T47D (cell line): ENCODE measurements at places on chromosomes 13 and 19.

GRCh38 chr19:18596752-18597157 lies 8.2 kb downstream of the REX1BD start:
- peak; percentile 87 for DNase-seq

GRCh38 chr13:74550039-74550438 lies 415.8 kb upstream of the KLF12 start:
- no peak for DNase-seq

DNA sequence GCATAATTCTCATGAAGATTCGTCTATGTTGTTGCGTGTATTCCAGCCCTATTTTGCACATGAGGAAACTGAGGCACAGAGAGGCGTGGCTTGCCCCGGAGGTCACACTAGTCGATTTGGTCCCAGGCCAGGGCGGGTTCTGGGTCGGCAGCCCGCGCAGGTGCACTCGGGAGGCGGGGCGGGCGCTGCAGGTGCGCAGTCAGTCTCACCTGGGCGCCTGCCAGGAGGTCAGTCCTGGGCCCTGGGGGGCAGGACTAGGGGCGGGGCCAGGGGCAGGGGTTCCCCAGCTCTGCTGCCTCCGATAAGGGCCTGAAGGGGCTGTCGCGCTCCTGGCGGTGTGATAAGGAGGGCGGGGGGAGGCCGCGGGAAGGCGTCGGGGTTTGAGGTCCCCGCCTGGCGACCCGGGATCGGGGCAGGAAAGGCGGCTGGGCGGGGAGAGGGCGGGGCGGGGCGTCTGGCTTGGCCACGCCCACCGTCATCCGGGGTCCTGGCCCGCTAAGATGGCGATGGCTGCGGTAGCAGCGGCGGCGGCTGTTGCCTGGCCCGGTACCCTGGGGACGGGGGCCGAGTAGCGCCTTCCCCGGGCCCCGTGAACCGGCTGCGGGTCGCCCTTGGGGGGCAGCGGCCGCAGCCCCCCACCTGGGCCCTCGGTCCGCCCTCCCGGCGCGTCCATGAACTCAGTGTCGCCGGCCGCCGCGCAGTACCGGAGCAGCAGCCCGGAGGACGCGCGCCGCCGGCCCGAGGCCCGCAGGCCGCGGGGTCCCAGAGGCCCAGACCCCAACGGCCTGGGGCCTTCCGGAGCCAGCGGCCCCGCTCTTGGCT lies at the start of gene ATG4D:
ATG4D (plus strand) TSS at position 485 of the 822 bp plus-strand sequence; CDS start at position 672, 187 bp downstream.
- peak; percentile 83 for DNase-seq

DNA sequence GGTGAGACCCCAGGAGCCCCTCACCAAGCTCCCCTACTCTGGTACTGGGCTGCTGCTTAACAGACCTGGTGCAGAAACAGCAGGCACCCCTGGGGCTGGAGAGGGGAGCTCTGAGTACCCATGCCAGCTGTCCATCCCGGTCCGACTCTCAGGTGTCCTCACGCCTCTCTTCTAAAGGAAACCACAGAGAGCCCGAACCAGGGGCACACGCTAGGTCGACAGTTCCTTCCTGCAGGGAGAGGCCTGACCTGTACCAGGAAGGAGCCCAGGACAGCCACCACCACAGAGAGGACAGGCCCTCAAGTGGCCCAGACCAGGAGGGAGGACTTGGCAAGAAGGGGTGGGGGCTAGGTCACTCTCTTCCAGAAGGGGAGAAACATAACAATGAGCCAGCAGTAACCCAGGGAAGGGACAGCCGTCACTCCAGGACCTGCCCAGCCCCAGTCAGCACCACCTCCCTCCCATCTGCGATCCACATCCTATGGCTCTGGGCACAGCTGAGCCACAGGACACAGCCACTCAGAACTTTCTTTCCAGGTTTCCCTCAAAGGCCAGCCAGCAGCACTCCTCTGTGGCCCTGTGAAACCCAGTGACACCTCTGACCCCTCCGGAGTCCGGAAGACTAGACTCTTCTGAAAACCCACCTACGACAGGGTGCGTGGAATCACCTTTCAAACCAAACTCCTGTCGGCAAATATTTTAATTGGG lies 13.0 kb upstream of the SLC35E1 start:
- no peak for DNase-seq

DNA sequence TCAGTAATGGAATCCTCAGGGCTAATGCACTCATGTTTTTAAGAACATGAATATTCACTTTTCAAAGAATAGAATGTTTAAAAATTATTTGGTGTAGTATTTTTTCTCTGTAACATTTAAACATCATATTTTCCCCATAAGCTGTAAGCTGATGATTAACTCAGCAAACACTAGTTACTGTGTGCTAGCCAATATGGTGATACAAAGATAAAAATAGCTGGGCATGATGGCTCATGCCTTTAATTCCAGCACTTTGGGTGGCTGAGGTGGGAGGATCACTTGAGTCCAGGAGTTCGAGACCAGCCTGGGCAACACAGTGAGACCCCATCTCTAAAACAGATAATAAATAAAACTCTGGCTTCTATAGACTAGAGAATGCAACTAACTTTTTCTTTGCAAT lies 13.2 kb downstream of the RNF17 start:
- no peak for DNase-seq

DNA sequence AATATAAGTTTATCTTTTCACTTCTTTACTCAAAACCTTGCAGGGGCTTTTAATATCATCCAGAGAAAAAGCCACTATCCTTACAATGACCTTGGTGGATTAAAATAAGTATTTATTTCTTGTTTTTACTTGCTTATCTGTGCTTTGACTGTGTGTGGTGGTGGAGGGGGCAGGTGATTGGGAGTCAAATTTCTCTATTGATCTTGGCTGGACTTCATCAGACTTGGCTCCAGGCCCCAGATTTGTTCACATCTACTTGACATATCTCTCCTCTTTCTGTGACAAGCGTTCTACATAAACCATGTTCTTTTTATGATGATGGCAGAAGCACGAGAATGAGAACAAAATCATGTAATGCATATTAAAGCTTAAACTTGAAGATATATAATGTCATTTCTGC lies 670.8 kb downstream of the PCDH17 start:
- DNase-seq, result no peak

DNA sequence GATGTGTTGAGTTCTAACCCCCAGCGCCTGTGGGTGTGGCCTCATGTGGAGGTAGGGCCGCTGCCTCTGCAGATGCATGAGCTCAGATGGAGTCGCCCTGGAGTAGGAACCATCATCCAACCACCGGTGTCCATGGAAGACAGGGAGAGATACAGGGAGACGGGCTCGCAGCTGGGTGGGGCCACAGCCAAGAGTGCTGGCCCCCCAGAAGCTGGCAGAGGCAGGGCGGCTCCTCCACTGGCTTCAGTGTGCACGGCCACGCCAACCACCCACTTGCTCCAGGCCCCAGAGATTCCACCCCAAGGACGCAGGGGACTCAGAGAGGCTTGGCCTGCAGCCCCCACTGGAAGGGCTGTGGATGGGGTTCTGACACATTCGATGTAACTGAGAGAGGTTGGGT lies 5.4 kb upstream of the MCF2L start:
- no peak for DNase-seq

- no peak for DNase-seq
Observed at GRCh38 chr13:95100525-95101433, 200.5 kb downstream of the ABCC4 start.

DNA sequence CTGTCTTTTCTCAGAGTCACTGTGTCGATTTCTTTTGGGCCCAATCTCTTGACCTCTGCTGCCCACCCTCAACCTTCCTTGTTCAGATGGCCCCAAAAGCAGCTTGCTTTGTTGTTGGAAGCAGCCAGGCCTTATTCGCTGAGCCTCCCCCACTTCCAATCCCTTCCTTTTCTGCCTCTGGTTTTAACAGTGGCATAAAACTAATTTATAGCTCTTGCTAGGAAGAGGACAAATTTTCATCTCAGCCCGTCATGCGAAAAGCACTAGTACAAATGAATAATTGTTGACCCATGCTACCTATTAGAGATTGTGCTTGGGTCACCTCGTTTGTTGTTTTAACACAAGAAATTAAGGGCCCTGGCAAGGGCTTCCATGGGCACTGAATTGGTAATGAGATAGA lies 51.1 kb downstream of the SIAH3 start:
- no peak for DNase-seq

- DNase-seq, result no peak
Observed at GRCh38 chr13:113761136-113761535, 2.1 kb downstream of the TMEM255B start.

DNA sequence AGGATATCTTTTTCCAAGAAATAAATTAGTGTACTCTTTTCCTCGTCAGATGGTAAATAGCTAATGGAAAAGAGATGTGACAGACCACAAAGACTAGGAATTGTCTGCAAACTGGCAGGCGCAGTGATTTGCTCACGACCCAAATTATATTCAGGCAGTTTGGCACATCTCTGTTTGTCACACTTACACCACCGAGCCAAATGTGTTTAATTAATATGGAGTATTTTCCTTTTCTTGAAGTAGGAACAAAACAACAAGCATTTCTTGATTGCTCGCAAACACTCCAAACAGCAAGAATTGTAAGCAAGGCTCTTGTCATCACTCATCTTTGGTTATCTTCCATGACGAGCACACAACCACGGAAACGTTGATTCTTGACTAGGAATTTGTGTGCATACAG lies 884.2 kb downstream of the PCDH9 start:
- DNase-seq, result no peak

DNA sequence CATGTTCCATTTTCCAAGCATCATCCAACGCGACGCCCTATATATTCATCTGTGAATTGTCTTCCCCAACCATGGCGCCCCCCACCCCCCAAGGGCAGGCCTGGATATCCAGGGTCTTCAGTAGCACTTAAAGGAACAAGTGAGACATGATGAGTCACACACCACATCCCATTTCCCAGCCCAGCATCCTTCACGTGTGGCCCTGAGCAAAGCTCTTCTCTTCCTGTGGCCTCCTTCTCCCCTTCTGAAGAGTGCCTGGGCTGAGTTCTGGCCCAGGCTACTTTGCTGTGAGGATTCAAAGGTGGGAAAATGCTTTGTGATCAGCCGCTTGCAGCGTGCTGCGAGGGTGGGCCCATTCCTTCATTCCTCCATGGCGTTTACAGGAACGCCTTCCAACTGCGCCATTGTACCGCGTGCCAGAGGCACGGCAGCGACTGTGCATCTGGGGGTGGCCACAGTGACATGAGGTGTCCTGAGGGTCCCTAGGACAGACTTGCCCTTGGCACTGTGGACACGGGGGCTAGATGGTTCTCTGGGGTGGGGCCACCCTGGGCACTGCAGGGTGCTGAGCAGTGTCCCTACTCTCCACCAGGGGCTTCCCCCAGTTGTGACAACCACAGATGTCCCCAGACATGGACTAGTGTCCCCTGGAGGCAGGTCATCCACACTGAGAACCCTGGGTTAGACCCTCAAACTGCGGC lies 11.7 kb downstream of the PLIN4 start:
- no peak for DNase-seq

- no peak for DNase-seq
Observed at GRCh38 chr19:34172661-34173192, 423 bp downstream of the LSM14A start.
